Left hindlimb (tissue), 1 donor: ENCODE measurements at places on chromosomes 13 and 19.

GRCh38 chr13:79477968-79478367 is 3.0 kb upstream of the NDFIP2 start:
- DNase-seq = no peak

- DNase-seq = no peak
These were observed 148.3 kb downstream of the HS6ST3 start for GRCh38 chr13:96238241-96238640.

DNA sequence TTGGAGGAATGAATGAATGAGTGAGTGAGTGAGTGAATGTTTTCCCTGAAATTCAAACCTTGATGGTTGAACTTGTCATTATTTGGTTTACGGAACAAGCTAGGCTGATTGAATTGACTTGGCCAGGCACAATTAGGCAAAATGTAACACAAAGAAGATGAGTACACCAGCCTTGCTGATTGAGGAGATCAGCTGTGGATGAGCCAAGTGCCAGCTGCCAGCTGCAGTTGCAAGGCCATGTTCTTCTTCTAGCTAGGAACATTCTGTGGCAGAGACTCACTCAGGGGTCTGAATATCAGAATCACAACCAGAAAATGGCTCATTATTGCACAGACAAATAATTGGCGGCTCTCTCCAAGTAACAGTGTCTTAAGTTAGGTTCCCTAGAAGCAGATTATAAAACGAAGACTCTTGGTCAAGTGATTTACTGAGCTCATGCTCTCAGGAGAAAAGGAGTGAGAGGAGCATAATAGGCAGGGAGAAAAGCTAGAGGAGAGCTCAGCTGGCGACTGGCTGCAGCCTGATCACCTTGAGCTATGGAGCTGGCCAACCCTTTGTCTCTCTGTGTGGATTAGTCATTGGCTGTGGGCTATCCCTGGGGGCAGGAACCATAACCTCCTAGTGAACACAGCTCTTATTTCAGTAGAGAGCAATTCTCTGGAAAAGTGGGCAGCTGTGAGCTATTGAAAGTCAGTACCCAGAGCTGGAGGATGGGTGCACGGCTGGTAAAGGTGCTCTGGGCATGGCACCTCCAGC is 225.3 kb upstream of the SERP2 start:
- DNase-seq = no peak

DNA sequence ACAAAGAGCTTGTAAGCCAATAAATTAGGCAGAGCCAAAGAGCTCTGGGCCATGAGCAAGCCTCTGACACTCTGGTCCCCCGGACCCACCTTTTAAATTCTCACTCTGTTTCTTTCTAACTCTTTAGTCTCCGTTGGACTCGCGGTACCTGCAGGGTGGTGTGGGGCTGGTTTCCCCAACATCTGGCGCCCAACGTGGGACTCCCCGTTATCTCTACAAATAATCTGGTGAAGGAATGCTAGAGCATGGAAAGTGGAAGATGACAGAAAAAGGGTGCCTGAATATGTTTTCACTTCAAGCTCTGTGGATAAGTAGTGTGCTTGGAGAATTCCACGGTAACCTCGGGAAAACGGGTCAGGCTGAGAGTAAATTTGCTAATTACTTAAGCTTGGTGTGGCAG is 36.5 kb upstream of the CYP2B6 start:
- DNase-seq = no peak

DNA sequence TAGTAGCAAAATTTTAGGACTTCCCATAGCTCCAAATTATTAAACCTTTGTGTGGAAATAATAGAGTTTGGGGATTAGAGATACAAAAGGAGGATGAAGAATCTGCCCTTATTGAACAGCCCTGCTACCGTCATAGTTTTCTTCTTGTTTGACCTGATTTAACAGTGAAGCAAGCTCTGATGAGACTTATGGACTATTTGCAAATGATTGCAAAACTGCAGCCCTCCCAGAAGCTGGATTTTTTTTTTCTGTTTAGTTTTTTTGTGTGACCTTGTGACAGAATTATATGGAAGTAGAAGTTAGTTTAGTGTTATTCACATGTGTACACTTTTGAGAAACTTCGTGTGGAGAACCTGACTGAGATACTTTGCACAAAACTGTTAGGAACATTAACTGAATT is 267.8 kb downstream of the KCNRG start:
- DNase-seq = no peak

DNA sequence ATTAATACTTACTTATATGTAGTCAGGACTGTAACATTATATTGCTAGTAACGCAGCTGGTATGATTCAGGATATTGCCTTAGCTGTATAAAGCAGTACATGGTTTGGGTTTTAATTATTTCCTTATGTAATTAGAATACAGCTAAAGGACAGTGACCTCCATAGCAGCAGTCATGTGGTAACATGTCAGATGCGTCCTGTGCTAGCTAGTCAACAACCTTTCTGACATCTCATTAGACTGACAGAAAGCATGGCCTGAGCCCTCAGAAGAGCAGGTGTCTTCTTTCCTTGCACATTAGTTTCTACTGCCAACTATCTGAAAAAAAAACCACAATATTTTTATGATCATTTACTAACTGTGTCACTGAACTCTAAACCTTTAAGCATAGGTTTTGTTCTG is 122.2 kb downstream of the MAB21L1 start:
- no peak for DNase-seq

GRCh38 chr13:23610966-23611491 is 40.8 kb downstream of the TNFRSF19 start:
- DNase-seq = peak; percentile 31

DNA sequence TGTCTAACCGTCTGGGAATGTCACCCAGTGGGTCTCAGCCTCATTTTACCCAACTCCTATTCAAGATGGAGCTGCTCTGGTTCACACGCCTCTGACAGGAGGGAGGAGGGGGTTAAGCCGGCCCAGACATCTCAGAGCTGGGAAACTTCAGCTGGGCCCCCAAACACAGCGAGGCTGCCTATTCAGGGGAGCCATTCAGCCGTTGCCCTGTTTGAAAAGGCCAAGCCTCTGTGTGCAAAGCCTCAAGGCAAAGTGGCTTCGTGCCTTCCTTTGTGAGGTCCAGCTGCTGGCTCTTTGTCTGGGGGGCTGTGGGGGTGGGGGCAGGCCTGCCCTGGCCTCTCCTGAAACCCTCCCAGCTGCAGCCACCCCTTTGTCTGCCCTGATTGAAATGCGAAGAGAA is 147.4 kb downstream of the PTPRS start:
- no peak for DNase-seq

DNA sequence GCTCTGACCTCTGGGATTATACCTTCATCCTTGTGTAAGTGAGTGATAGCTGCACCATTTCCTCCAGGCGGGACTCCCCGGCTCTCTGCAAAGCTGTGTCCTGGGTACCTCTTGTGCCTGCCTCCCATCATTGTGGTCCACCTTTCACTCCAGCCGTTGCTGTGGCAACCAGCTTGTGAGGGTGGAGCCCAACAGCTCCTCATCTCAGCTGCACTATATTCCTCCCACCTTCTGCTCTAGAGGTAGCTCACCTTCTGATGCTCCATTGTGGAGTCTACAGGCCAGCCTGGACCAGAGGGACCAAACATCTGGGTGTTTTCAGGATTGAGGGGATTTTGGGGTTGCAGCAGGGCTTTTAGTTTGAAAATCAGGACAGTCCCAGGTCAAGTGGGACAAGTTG is 708.2 kb downstream of the UQCRFS1 start:
- DNase-seq = no peak

- DNase-seq = no peak
These were observed 40.5 kb downstream of the GATAD2A start for GRCh38 chr19:19445911-19446361.

DNA sequence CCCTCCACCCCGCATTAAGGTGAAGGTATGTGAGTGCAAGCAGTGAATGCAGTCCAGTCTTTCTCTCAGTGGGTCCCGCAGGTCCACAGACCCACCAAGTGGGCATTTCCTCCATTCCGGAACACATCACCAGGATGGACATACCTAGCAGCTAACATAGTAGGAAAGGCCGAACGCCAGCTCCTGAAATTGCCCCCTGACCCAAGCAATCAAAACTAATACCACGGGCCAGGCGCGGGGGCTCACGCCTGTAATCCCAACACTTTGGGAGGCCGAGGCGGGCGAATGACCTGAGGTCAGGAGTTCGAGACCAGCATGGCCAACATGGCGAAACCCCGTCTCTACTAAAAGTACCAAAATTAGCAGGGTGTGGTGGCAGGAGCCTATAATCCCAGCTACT is 71.7 kb upstream of the VSTM2B start:
- no peak for DNase-seq

GRCh38 chr19:14337510-14337909 is 43.7 kb upstream of the ADGRE5 start:
- DNase-seq = no peak

- DNase-seq = no peak
These were observed 330.8 kb downstream of the TBC1D4 start for GRCh38 chr13:75151081-75151643.

- DNase-seq = no peak
These were observed 48.4 kb upstream of the CACNA1A start for GRCh38 chr19:13554506-13555240.

DNA sequence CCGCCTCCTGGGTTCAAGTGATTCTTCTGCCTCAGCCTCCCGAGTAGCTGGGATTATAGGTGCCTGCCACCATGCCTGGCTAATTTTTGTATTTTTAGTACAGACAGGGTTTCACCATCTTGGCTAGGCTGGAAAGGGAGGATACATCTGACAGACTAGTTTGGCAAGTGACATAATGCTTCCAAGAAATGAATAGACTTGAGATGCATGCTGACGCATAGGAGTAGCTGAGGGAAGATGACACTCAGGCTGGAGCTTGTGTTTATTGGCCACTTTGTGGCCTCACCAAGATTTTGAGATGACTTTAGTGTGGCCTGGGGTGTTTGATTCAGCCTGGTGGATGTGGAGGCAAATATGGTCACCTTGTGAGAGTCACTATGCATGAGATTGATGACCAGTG is 4.0 kb downstream of the ZNF586 start:
- no peak for DNase-seq

- DNase-seq = no peak
These were observed 372.6 kb downstream of the OXGR1 start for GRCh38 chr13:96621634-96622183.

- DNase-seq = no peak
These were observed 38.2 kb downstream of the TMTC4 start for GRCh38 chr13:100636441-100636840.

GRCh38 chr13:42970824-42971690 is 21.0 kb downstream of the EPSTI1 start:
- DNase-seq = no peak

DNA sequence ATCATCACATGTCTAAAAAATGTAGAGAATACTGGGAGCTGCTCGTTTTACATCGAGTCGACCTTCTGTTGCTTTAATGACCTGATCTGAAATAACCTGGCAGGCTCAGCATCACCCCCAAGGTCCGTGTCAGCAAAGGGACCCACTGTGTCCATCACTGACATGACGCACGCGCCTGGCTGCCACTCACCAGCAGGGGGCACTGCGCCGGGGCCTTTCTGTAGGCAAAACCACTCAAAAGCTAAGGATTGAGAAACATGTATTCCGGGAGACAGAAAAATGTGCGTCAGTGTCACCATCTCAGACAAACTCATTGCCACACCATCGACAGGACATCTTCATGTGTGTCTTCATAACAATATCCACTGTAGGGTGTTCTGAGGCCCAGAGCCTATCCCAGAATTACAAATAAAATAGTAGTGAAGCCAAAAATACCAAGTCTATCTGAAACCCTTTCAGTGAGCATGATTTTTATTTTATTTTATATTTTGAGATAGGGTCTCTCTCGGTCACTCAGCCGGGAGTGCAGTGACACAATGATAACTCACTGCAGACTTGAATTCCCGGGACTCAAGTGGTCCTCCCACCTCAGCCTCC is 130.3 kb upstream of the LSM14A start:
- DNase-seq = peak; percentile 39

DNA sequence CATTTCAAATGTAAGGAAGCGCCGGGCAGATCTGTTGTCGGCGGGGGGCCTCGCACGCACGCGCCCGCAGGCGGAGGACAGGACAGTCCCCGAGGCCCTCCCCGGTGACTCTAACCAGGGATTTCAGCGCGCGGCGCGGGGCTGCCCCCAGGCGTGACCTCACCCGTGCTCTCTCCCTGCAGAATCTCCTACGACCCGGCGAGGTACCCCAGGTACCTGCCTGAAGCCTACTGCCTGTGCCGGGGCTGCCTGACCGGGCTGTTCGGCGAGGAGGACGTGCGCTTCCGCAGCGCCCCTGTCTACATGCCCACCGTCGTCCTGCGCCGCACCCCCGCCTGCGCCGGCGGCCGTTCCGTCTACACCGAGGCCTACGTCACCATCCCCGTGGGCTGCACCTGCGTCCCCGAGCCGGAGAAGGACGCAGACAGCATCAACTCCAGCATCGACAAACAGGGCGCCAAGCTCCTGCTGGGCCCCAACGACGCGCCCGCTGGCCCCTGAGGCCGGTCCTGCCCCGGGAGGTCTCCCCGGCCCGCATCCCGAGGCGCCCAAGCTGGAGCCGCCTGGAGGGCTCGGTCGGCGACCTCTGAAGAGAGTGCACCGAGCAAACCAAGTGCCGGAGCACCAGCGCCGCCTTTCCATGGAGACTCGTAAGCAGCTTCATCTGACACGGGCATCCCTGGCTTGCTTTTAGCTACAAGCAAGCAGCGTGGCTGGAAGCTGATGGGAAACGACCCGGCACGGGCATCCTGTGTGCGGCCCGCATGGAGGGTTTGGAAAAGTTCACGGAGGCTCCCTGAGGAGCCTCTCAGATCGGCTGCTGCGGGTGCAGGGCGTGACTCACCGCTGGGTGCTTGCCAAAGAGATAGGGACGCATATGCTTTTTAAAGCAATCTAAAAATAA is 18.2 kb downstream of the IL17D start:
- no peak for DNase-seq

DNA sequence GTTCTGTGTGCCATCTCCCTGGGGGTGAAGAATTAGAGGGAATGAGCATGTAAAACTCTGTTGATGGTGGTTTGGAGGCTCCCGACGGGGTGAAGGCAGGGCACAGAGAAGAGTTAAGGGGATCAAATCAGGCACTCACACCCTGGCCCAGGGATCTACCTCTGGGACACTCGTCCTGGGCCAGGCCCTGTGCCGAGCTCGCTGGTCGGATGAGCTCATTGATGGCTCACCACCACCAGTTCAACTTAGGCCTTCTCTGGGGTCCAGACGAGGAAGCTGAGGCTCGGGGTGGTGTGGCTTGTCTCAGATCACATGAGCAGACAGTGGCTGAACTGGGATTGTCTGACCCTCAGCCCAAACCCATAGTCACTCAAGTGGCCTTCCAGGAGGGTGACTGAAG is 1.6 kb downstream of the NACC1 start:
- no peak for DNase-seq

DNA sequence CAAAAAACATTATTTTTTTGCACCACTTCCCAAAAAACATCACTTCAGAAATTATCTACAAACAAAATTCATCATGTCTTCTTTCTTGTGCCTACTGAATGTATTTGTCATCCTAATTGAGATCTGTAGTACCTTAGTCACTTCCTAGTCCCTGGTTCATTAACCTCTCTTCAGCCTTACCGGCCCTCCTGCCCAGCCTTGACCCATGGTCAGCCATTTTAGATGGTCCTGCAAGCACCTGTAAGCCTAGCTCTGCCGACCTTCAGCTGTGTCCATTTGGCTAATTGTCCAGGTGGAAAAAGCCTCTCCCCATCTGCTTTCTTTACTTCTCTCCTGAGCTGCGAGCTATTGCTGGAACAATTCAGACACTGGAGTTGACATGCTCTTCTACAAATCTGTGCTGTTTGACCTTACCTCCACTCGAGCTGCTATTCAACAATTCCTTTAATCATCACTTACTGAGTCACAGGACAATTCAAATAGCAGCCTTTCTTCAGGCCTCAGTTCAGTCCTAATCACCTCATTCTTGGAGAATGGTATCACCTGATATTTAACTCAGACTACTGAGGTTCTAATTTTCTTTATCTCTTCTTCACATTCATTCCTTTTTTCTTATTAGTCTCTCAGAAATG is 882.5 kb downstream of the PCDH9 start:
- no peak for DNase-seq
